Stimulated activated CD8-positive, alpha-beta memory T cell treated with anti-CD3 and anti-CD28 coated beads, Interleukin-15, amount 100 ng/mL, for 48 hours (primary cell): ENCODE measurements at places on chromosomes 4 and X.

DNA sequence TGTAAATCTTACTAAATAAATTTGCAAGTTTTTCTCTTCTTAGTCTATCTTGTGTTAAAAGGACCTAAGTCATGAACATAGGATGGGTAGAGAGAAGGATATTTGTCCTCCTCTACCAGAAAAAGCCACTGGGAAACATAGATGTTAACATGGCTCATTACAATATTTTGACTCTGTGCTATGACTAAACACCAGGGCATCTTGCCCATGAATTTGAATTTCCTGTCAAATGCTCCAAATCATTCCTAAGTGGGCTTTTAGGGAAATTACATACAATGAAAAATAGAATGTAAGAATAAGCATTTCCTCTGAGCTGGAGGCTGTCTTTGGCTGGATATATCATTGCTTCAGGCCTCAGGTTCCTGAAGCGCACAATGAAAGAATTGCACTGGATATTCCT, 39.1 kb downstream of the ANOS1 start:
- no peak for DNase-seq

DNA sequence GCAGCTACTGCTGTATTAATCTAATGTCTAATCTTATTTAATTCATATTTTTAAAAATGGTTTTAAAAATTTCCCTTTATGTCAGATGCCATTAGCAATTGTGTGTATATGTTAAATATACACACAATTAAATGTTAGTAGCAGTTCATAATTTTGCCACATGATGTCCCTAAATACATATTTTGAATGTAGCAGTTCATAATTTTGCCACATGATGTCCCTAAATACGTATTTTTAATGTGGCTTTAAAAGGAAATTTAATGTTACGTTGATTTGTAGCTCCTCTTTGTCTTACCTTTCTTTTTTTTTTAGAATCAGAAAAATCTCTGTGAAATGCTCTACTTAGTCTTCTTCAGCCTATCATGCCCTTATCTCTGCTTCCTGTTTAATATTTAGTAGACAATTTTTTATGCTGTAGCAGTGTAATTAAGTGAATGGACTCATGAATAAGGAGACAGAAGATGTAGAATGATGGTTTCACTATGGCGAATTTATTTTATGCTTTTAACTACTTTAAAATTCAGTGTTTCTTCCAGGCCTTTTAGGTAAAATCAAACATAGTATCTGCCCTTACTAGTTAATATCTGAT, 26.1 kb downstream of the RBM46 start:
- DNase-seq, result no peak

DNA sequence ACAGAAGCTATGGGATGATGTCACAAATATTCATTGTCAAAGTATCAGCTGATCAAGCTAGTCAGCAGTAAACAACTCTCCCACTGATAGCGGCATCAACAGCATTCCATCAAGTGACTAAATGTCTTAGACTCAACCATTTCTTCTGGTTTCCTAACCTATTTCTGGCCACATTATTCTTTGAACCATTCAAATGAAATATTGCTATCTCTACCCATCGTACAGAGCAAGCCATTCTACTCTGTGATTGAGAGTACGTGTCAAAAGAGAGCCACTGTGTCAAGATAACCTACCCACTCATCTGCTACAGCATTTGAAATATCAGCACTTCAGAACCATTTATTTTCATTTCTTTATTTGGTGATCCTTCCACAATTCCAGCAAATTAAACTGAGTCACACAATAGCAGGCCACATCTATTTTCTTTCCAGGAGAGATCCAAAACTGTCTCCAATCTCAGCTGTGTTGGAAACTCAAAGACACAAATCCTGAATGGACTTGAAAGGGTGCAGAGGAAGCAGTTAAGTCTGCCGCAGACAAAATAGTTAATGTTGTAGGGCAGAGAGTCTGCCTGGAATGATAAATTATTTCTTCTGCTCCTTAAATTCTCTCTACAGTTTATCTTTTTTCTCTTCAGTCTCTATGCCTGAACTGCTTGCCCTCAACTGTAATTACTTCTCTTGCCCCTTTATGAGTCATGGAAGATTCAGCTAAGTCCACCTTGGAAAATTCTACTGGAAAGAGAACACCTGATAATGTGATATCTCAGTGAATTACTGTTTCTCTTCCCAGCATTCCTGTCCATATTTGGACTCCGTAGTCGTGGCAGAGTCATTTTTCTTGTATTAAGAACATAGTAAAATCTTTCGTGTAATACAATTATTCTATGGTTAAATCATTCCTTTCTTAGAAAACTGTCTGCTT, 364.8 kb downstream of the PDGFC start:
- DNase-seq, result no peak

DNA sequence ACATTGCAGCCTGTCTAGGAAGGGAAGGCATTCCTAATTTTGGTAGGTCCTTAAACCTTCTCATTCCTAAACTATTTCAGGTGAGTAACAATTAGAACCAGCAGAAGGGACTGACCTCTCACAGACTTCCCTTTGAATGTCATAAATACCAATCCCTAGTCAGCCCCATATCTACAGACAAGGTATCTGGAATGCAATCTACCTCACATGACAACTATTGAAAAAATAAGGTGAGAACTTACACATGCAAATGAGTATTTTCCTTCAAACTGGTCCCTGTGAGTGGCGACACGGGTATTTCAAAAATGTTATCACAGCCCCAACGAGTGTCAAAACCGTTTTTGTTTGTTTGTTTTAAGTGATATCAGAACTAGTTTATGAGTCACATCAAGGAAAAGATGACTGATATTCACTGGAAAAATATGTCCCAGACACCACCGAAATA, 102.4 kb upstream of the VCX2 start:
- DNase-seq, result no peak

DNA sequence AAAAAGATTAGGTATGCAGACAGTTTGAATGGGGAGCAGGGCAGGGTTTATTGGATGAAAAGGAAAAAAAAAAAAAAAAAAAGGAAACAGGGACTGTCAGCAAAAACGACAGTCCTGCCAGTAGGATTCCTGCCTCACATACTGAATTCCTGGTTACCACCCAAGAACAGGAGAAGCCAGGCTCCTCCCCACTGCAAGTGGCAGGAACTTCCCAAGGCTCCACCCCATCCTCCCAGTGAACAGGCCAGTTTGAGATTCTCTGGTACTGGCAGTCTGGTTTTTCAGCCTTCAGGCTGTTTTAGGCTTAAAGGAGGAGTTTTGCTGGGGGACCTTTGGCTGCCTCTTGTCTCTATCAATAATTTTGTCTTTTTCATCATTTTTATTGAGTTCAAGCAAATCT, 360.0 kb upstream of the CXorf51A start:
- no peak for DNase-seq

- DNase-seq, result no peak
Measured at GRCh38 chrX:32847921-32848320, 363.4 kb downstream of the DMD start.

DNA sequence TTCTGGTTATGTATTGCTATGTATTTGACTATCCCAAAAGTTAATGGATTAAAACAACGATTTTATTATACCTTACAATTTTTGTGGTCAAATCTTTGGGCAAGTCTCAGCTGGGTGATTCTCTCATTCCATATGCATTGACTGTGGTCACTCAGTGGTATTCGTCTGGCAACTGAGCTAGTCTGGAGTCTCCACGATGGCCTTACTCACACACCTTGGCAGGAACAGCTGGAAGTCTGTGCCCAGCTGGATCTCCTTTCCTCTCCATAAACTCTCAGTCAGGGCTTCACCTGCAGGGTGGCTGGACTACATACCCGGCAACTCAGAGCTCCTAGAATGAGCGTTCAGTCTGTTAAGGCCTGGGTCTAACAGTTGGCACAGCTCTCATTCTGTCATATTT, 141.1 kb upstream of the WDFY3 start:
- DNase-seq, result no peak
